ENCODE measurements at places on chromosomes 7 and 10.

DNA sequence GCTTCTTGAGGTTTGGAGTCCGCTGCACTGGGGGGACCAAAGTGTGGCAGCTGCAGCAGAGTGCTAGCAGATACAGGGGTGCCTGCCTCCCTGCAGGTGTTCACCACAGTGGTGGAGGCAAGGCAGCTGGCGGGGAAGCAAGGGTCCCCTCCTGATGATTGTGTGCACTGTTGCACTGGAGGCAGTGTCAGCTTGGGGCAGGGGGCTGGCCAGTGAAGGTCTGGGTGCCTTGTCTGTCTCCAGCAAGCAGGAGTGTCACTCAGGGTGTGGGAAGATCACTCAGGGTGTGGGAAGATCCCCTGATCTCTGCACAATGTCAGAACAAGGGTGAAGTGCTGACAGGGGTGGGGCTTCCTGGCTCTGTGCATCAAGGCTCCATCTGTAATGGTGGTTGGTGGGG, 36.3 kb upstream of the PPP1R3A start:
- no peak for DNase-seq

GRCh38 chr7:47452715-47453092, 129.2 kb downstream of the TNS3 start:
- no peak for DNase-seq

GRCh38 chr10:101718690-101719275, 23.8 kb upstream of the FBXW4 start:
- DNase-seq = no peak

DNA sequence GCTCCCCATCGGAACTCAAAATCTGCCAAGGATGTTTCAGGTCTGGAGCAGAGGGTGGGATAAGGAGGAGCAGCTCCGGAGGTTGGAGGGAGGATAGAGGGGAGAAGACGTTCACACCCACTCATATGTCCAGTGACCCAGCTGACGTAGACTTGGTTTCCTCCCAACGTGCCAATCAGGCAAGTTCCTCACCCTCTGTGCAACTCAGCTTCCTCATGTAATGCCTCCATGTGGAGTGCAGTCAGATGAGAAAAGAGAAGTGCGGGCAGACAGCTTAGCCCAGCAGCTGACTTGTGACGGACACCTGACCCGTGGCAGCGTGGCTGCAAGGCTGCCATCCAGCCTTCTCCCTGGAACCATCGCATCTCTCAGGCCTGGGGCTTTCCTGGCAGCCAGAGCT, 86.8 kb downstream of the NPTX2 start:
- DNase-seq = no peak

- DNase-seq = no peak
Observed at GRCh38 chr10:122138831-122139625, 132.1 kb upstream of the BTBD16 start.

- DNase-seq = no peak
Observed at GRCh38 chr7:37920849-37921805, 687 bp downstream of the EPDR1 start.

GRCh38 chr7:102085218-102085772, 201.4 kb upstream of the SH2B2 start:
- DNase-seq = no peak

DNA sequence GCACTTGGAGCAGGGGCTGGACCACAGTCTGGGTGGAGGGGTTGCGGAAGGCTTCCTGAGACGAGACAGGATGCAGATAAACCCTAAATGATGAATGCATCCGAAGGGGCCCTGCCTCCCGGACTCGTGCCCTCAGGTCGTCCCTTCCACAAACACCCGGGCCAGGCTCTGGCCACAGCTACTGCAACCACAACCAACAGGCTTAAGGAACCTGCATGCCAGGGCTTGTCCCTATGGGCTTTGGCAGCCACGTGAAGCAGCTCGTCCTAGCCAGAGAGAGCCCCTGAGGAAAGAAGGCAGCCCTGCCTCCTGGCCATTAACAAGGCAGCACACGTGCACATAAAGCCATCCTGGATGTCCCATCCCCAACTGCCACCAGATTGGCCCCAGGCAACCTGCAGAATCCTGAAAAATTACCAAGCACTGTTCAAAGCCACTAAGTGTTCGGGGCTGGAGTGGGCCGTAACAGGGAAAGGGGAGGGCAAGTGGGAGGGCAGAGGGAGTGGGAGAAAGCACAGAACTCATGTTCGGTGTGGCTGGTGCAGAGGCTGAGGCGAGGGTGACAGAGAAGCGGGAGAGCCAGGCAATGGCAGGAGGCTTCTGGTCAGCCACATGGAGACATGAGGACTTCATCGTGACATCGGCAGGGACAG, 62.7 kb downstream of the MAD1L1 start:
- DNase-seq = no peak

DNA sequence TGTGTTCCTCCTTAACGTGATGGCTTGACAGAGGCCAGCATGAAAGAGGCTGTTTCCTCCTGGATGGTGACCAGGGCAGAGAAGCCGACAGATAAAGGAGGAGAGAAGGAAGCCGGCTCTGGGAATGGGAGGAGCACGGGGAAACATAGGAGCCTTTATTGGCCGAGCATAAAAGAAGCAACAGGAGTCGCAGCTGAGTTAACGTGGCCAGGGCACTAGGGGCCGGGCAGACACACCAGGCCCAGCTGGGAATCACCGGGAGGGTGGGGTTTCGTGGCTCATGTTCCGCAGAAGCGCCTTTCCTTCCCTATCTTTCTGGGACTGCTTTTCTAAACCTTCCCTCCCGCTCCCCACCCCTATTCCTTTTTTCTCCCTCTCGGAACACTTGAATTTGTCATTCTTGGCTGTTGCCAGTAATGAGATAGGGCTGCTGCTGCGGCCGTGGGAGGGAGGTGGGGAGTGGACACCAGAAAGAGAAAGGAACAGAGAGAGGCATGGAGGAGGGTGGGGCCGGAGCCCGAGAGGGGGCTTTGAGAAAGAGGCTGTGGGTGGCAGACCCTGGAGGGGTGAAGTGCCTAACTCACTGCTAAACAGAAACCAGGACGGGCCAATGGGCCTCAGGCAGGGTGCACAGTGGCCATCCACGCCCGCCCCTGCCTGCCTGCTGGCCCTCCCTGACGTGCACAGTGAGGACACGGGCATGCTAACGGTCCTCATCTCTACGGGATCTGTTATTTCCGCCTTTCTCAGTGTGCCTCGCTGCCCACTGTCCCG, 65.2 kb downstream of the COL13A1 start:
- no peak for DNase-seq

GRCh38 chr7:96199421-96199820, 122.5 kb downstream of the SLC25A13 start:
- no peak for DNase-seq

GRCh38 chr7:98286701-98287485, 5.4 kb downstream of the BRI3 start:
- no peak for DNase-seq

GRCh38 chr7:135645296-135645904, 16.9 kb upstream of the STMP1 start:
- no peak for DNase-seq

- no peak for DNase-seq
Observed at GRCh38 chr7:42053834-42054233, 183.2 kb downstream of the GLI3 start.

DNA sequence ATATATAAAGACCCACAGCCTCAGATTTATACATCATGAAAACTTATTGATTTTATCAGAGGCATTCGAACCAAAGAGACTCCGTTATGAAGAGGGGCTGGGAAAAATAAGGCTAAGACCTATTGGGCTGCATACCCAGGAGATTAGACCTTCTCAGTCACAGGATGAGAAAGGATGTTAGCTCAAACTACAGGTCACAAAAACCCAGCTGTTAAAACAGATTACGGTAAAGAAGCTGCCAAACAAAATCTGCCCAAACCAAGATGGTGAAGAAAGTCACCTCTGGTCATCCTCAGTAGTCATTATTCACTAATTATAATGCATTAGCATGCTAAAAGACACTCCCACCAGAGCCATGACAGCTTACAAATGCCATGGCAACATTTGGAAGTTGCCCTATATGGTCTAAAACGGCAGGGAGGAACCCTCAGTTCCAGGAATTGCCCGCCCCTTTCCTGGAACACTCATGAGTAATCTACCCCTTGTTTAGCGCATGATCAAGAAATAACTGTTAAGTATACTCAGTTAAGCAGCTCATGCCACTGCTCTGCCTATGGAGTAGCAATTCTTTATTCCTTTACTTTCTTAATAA, 362.5 kb upstream of the PCDH15 start:
- no peak for DNase-seq

DNA sequence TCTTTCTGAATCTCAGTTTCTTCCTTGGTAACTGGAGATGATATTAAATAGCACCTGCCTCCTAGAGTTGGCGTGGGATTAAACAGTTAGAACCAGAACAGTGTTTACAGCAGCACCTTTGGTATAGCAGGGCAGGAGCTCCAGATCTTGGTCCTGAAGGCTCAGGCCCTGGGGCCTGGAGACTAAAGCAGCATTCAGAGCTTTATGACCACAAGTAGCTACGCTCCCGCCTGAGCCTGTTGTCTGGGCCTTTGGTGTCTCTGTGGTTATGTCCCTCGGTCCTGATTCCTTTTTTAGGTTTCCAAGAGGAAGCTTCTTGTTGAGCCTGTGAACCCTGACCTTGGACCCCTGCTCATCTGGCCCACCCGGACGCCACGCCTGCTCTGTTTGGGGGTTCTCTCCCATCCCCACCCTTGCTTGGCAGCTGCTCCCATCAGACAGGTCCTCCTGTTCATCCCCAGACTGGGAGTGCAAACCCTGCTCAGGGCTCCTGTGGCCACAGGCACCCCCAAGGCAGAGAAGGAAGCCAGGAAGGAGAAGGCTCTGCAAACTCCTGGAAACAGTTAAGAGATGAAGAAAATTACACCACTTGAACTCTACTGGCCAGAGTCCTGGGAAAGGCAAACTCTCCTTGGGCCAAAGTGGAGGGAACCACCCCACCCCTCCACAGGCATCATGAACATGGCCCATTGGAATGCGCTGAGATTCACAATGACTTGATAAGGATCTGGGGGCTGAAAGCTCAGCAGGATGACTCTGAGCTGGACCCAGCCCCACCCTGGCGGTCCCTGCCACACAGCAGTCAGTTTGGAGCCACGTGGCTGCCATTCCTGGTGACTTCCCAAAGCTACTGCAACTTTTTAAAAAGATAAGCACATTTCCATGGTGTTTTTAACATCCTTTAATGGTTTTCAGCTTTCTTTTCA, 50.1 kb upstream of the TMEM72 start:
- DNase-seq = no peak

- no peak for DNase-seq
Observed at GRCh38 chr10:86688398-86688921, 20.1 kb downstream of the LDB3 start.

DNA sequence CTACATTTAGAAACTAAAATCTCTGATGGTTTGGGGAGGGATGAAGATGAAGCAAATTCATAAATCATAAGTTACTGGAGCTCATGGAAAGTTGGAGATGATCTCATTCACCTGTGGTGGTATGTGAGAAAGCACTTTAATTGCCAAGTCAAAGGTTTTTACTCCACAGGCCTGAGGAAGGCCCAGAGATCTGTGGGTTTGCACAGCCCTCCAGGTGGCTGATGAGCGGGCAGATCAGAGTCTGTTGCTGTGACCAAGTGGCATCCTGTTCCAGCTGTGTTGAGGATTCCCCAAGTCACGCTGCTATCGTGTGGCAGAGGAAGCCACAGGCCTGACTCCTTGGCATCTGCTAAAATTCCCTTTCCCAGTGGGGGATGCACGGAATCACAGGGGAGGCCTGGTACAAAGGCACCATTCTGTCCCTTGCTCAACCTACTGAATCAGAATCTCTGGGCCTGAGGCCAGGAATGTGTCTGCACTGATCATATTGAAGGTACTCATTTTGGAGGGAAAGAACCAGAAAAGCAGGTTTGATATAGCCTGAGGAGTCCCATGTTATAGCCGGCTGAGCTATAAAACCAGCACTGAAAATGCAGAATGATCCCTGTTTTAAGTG, 19.7 kb upstream of the DDC start:
- no peak for DNase-seq
